ENCODE measurements at places on chromosomes 12 and 14. TPM values are rescaled to one million over a fixed set of nuclear protein-coding genes. Genes with fewer than 3 reads are reported as not detected.

The TAS2R8 gene
- polyA plus RNA-seq, result not detected

The KIF26A gene
- 6.4 TPM for polyA plus RNA-seq

The TROAP gene
- 35.9 TPM for polyA plus RNA-seq

The MYF5 gene
- not detected for polyA plus RNA-seq

The NKX2-1 gene
- not detected for polyA plus RNA-seq

The PRICKLE1 gene
- polyA plus RNA-seq, result 48.6 TPM

The SYT1 gene
- 21.7 TPM for polyA plus RNA-seq

The PMEL gene
- polyA plus RNA-seq, result 3.9 TPM

The CEBPE gene
- 0.08 TPM for polyA plus RNA-seq

The FSCB gene
- polyA plus RNA-seq, result not detected

The TBC1D30 gene
- 5.1 TPM for polyA plus RNA-seq

- DNase-seq, result no peak
Observed at GRCh38 chr14:96246539-96246847, 9.5 kb upstream of the BDKRB1 start.

GRCh38 chr12:21696625-21697024, 39.0 kb upstream of the LDHB start:
- DNase-seq, result no peak

DNA sequence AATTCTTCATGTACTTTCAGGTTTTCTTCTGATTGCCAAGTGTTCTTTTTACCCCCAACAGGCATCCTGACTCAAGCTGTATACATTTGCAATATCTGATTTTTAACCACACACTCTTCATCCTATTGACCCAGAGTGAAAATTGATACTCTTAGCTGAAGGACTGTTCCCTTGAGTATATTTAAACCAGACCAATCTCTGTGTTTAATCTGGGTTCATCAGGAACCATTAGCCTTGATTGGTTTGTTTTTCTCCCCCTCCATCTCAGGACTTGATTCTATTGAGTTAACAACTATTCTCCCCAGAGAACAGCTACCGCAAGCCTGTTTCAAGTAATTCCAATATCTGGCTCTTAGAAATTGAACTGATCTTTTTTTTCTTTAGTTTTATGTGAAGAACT, 222.3 kb upstream of the NOVA1 start:
- no peak for DNase-seq

DNA sequence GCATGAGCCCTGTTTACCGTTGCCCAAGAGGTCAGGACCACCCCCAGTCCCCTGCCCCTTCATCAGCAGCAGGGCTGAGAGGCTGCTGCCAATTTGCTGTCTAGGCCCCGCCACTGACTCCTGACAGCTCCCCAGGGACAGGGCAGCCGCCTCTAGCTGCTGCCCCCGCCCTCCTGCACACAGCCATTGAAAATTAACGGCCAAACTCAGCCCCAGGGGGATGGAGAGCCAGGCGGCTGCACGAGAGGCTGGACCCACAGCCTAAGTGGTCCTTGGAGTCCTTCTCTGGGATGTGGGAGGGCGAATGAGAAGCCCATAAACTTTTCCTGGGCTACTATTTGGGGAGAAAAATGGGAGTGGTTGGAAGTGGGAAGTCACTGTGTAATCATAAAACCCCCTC, 4.6 kb downstream of the FOXN4 start:
- DNase-seq, result no peak

DNA sequence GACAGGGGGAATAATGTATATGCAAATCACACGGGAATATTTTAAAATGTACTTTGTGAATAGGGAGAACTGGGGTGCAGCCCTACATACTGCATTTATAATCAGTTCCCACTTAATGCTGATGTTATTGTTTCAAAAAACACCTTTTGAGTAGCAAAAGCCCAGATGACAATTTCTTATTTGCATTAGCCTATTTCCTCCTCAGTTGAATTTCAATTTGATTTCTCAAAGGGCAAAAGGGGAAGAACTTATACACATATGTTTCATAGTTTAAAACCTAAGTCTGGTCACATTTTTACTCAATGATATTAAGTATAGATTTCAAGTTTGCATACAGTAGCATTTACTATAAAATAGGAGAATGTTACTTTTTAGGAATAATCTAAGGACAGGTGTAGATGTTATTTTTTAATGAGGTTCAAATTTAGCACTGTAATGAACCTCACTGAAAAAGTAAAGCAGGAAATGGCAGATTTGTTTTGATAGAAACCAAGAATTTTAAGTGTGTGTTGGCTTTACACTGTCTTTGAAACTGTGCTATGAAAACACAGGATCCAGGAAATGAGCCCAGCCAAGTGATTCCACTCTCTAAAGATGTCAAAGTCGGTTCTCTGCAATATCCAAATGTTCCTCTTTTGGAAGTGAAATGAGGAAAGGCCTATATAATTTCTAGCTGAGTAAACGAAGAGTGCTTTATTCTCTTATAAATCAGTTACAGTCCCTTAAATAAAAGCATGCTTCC, 367.4 kb downstream of the BTG1 start:
- no peak for DNase-seq

DNA sequence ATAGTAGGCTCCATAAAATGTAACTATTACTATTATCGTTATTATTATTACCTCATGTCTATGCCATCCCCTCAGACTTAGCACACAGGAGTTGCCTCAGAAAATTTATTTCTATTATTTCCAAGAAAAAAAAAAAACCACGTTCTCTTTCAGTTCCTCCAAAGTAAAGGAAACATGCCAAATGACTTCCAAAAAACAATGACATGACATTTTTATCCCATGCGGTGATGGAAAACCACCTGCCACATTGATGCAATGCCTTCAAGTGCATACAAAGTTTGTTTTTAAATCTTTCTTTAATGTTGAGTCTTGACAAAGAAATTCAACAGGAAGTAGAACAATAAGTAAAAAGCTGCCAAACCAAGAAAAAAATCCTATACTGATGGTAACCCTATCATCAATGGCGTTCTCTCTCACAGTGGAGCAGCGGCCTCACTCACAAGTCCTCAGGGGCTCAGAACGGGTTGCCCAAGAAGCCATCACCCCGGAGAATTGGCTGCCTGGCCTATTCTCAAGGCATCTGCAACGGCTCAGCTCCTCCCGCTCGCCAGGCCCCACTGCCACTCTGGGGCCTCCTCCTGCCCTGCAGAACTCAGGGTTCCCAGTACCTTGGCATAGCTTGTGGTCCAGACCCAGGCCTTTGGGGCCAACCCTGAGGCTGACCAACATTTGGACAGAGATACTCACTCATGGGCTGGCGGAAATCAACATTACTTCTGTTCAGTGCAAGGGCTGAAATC, 51.9 kb downstream of the SERPINA3 start:
- no peak for DNase-seq

GRCh38 chr14:95111507-95112164, 45.7 kb downstream of the DICER1 start:
- DNase-seq, result no peak

DNA sequence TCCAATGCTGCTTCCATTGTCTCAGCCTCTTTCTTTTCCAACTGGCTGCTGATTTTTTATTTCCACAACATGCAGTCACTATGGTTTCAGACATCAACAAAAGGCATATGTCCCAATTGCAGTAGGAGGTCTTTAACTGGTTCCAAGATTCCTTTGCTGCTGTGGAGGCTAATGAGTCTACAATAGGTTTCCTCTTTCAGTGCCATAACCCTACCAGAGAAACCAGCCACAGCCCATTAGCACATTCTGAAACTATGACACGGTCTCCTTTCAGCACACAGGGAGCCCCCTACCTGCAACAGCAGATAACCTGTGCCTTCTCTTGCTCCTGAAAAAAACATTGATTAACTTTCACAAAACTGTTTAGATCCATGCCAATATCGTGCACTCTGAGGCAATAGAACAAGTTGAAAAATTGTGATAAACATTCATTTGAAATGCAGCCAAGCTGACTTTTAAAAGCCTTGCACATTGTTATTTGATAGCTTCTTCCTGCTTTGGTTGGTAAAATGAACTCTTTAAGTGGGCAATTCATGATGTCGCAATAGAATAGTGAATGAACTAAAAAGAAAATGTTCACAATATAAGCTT, 32.4 kb downstream of the PLEKHG7 start:
- peak; percentile 7 for DNase-seq

- DNase-seq, result peak; percentile 75
Observed at GRCh38 chr14:64681796-64682710, 22.2 kb upstream of the PLEKHG3 start.

DNA sequence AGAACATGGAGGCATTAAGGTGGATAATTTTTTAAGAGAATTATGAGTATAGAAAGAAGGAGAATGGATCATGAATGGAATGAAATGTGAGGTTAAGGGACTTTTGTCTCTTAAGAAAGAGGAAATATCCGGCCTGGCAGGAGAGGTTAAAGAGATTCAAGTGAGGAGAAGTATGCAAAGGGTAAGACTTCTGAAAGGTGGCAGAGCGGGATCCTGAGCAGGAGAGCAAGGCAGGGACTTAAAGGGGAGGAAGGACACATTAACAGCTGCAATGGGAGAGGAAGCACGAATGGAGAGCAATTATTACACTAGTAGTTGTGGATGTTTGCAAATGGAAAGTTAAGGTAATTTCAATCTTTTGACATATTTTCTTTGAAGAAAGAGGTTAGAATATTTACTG, 171.0 kb downstream of the KITLG start:
- DNase-seq, result no peak

DNA sequence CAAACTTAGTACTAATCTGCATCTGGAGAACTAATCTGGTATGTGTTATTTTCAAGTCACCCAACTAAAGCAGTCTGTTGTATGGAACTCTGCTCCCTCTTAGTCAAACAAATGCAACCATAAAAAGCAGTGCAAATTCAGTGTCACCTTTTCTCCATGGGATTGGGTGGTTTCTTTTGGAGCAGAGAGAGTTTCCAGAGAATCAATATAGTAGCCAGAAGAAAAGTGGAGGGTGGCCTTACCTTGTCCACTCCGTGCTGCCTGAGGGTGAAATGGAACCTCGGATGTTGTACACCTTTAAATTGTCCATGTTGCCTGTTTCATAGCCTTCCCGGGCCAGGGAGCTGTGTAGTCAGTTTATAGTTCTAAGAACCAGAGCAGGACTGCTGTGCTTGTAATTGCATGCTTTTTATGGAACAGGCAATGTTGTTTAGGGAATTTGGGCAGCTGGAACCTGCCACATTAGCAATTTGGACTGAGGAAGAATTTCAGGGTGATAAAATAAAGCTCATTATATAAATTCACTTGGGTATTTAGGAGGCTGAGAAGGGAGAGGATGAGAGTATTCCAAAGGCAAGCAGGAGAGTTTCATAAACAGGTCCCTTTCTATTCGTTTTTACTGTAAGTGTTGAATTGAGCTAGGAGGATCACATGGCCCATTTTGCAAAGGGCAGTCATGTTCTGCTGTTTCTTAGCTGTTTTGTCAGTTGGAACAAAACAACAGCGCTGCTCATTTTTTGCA, 60.5 kb downstream of the CRADD start:
- no peak for DNase-seq

DNA sequence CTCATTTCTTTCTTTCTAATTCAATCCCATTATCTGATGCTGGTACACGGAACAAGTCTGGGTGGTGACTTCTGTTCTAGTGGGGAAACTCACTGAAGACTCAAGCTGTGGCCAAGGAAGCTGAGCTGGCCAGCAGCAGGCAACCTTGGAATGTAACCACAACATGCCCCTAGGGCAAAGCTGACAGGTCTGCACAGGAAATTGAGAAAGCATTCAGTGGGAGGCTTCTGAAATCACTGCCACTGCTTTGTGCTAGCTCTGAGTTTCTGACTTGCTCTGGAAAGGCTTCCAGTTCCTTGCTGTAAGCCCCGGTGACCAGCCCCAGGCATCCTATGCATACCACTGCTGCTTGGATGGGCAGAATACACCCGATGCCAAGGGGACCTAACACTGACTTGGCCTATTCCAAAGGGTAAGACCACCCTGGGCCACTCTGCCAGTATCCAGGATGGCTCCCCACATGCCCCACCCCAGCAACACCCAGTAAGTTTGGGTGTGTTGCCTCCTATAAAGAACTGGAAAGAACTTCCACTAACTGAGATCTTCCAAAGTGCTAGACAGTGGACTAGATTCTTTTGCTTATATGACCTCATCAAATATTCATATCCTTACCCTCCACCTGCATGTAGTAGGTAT, 84.5 kb upstream of the CDKN3 start:
- no peak for DNase-seq

DNA sequence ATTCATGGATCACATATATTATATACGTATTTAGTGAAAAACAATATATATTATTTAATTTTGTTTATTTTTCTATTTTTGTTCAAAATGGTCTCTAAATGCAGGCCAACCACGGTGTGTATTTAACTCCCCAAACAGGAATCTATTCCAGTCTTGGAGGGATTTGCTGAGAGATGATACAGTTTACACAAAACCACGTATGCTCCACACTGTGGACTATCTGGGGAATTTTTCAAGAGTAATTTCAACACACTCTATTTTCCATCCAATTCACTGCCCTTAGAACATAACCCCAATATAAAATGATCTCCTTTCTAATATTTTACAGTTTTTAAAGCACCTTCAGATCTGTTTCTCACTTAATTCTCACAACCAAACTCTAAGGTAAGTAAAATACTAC, 15.3 kb downstream of the EML1 start:
- DNase-seq, result no peak

- DNase-seq, result no peak
Observed at GRCh38 chr12:53924521-53925405, 13.9 kb upstream of the HOXC13 start.

DNA sequence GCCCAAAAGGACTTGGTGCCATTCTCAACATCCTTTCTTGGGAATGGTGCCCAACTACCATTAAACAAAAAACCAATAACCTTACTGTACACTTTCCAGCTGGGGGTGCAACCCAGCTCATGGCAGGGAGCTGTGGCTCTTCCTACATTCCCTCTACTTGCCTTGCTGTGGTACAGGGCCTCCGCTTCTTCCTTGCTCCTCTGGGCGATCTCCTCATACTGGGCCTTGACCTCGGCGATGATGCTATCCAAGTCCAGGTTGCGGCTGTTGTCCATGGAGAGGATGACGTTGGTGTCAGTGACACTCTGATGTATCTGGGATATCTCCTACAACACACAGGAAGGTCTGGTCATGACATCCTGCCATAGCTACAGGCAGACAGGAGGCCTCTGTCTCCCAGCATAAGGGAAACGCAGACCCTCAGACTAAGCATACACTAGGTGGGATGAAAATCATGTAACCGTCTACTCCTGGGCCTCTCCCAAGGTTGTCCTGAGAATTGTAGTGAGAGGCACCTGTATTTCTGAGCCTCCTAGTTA, 3.9 kb downstream of the KRT2 start:
- DNase-seq, result no peak

DNA sequence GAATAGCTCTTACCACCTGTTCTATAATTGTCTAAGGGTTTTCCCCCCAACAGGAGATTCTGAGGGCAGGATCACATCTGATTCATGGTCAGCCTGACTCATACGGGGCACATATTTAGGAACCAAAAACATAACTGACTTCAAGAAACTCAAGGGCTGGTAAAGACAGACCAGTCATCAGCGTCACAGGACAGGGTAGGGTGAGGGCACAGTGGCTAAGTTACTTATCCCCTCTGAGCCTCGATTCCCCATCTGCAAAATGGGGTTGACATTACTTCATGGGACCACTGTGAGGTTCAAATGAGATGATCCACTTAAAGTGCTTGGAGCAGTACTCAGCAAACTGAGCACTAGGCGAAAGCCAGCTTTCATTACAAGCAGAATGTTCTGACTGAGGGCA, 606 bp downstream of the CINP start:
- DNase-seq, result no peak

GRCh38 chr14:85063747-85064146, 466.2 kb upstream of the FLRT2 start:
- DNase-seq, result no peak

GRCh38 chr12:123973552-123974341, 732 bp downstream of the ZNF664 start:
- DNase-seq, result peak; percentile 31
